ENCODE measurements at places on chromosomes 1 and 21. TPM values are rescaled to one million over a fixed set of nuclear protein-coding genes. Genes with fewer than 3 reads are reported as not detected.

The GUCA2B gene
- not detected for total RNA-seq

DNA sequence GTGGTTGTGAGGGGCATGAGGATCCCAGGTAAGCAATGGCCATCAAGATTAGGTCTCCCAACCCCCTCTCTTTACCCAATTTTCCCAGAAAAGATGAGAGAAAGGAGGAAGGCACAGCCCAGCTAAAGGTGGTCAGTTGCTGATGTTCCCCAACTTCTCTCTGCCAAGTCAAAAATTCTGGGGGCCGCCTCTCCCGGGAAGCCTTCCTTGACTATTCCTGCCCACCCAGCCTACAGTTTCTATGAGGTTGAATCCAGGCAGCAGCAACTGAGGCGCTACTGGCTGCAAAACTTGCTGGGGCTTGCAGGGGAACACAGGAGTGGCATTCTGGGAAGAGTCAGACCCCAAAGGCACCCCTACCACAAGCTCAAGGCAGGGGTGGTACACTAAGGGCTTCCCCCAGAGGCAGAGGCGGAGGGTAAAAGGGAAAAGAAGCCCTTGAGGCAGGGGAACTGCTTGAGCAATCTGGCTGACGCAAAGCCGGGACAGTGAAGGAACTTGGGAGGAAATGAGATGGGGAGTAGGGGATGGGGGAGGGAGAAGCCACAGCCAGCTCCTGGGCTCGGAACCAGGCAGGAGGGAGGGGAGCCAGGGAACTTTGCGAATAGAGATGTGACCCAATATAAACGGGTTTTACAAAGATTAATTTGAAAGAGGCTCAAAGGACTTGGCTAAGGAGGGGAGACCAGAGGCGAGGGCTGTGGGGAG, 31.2 kb downstream of the SDC3 start:
- DNase-seq = peak; percentile 77

DNA sequence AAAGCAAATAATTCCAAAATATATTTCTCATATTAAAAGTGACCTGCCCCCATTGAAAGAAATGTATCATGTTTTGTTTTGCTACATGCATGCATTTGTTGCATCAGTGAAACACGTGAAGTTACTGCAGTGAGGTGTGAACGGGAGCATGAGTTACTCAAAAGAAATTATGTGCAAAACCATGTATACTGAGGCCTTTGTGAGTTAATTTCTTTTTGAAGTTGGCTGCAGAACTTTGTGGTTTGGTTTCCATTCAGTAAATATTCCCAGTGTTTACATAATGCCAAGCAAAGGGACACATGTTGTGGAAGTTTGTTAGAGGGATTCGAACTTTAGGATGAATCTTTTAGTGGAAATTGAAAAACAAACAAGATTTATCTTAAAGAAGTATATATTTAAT, 619.4 kb upstream of the ADAMTS5 start:
- DNase-seq = no peak

The CLCA1 gene
- total RNA-seq = not detected

GRCh38 chr1:198648592-198648991, 9.8 kb downstream of the PTPRC start:
- DNase-seq = no peak

The ACKR1 gene
- total RNA-seq = 0.41 TPM

- DNase-seq = no peak
These were observed 59.1 kb downstream of the CAPN2 start for GRCh38 chr1:223771469-223771813.

- DNase-seq = no peak
These were observed 2.1 kb upstream of the MACO1 start for GRCh38 chr1:25428475-25429166.

- no peak for DNase-seq
These were observed 32.3 kb downstream of the RAB3GAP2 start for GRCh38 chr1:220239966-220240365.

The SPRR5 gene
- not detected for total RNA-seq

The KIRREL1 gene
- total RNA-seq = 13.5 TPM

- no peak for DNase-seq
These were observed 9.8 kb downstream of the MX2 start for GRCh38 chr21:41371685-41372030.

The PLA2G5 gene
- total RNA-seq = 0.41 TPM

The FAM177B gene
- not detected for total RNA-seq

DNA sequence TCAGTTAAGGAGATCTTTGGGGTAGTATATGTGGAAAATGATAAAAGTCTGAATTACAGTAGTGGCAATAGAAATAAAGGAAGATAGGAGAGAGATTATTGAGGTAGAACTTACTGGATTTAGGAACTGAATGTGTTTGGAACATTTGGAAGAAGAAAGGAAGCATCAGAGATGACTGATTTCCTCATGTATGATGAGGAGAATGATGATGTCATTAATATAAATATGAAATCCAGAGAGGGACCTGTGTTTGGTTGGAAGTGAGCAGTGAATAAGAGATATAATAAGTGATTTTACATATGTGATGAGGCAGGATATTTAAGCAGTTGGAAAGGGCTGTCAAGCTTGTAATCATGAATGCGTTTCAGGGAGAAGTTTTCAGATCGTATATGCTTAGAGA, 86.3 kb downstream of the SYT14 start:
- no peak for DNase-seq

DNA sequence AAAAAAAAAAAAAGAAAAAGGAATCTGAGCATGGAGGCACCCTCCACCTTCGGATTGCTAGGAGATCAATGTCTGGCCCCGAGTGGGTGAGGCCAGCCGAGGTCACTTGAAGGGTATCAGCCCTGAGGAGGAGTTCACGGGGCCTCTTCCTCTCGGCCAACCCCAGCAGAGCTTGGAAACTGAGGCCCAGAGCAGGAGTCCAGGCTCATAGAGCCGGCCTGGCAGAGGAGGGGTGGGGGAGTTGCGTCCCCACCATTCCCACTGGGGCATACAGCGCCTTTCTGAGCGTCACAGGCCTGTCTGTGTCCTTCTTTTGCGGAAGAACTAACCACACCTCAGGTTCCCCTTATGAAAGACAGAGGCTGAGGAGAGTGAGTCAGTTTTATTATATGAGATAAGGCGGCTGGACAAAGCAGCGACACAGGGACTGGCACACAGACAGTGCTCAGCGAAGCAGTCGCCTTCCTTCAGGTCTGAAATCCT, 17.1 kb upstream of the EPHA2 start:
- no peak for DNase-seq

GRCh38 chr1:40039245-40039756, 1.2 kb upstream of the CAP1 start:
- no peak for DNase-seq

The SMIM34 gene
- total RNA-seq = not detected

DNA sequence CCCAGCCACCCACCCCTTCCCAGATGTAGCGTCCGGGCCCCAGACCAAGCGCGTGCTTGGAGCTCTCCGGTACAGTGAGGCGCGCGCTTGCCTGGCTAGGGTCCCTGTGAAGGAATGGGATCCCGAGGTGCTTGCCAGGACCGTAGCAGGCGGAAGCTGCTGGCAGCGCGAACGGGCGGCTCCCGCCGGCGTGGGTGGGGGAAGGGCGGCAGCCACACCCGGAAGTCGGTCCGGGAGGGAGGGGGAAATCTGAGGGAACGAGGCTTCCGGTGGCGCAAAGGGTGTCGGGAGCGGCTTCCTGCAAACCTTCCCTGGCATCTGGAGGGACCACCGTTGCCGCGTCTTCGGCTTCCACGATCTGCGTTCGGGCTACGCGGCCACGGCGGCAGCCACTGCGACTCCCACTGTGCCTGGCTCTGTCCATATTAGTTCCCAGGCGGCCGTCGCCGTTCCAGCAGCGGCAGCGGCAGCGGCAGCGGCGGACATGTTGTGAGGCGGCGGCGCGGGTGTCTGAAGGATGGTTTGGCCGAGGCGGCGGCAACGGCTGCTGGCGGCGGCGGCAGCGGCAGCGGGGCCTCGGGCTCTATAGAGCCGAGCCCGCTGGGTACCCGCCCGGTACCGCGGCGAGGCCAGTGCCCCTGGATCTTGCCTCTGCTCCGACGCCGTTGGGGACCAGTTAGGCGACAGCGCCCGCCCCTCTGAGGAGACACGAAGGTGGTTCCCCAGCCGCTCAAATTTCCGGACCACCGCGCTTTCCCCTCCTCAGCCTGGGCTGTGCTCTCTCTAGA, at the start of gene DR1:
TSS of gene DR1 (plus strand) at position 275 of the 788 bp plus-strand sequence. CDS start 739 bp downstream, outside the sequence.
- peak; percentile 94 for DNase-seq

The RO60 gene
- total RNA-seq = 349 TPM

- no peak for DNase-seq
These were observed 92.5 kb downstream of the CDC42BPA start for GRCh38 chr1:227225715-227226346.

DNA sequence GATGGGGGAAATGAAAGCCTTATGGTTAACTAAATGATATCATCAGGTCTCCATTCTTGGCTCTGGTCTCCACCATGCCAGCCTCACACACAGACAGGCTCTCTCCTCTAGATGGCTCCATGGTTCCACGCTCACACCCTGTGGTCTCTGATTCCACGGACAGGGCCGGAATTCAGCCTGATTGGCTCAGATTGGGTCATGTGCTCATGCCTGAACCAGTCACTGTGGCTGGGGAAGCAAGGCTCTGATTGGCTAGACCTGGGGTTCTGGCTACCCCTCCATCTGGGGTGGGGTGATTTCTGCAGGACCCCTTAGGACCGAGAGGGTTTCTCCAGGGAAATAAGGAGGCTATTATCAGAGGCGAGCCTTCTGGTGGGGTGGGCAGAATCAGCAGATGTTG, 277.0 kb downstream of the PTPRU start:
- DNase-seq = no peak

The GOLT1A gene
- total RNA-seq = 0.41 TPM

- no peak for DNase-seq
These were observed 34.4 kb downstream of the CAPZB start for GRCh38 chr1:19450811-19451515.

- DNase-seq = no peak
These were observed 197.6 kb upstream of the DMRTA2 start for GRCh38 chr1:50620680-50621329.

GRCh38 chr1:21761052-21761451, 21.9 kb downstream of the USP48 start:
- DNase-seq = no peak

DNA sequence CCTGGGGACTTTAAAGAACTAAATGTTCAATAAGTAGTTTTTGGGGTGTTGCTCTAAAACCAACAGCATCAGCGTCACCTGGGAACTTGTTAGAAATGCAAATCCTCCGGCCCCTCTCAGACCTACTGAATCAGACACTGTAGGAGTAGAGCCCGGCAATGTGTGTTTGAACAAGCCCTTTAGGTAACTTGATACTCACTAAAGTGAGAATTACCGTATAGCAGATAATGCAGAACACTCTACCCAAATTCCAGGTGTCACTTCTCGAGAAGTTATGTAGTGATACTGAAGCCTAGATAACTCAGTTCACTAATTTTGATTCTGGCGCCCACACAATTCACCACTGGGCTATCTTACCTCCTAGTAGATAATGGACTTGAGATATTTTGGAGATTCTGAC, 3.7 kb upstream of the DPT start:
- DNase-seq = no peak

- no peak for DNase-seq
These were observed 58.1 kb downstream of the SSBP3 start for GRCh38 chr1:54347955-54348699.

The C1orf56 gene
- 2.0 TPM for total RNA-seq

The GRIK1 gene
- 4.1 TPM for total RNA-seq

DNA sequence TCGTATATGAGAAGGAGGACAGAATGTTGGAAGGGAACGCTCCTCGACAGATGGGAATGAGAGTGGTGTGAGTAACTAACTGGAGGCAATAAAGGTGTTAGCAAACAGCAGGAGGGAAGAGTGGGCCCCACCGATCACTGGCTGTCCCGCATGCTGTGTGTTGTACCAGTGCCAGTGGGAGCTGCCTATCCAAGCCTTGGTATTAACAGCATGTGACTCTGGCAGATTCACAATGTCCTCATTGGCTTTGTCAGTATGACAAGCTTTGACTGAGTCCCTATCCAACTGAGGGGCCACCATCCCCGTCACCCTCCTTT, 188.3 kb downstream of the NRIP1 start:
- no peak for DNase-seq

DNA sequence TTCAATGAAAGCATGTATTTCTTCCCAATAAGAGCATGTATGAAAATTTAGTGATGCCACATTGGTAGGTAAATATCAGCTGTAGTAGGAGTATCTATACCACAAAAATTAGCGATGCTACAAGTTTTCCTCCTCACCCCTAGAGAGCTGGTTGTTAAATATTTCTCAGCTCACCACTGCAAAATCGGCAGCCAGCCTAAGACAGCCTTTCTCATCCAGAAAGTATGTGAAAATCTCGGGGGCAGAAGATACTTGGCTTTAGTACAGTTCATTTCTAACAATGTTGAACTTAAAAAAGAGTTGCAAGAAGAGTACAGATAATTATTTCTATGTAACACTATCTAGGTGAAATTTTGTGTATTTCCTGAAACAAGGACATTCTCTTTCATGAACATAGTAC, 235.4 kb downstream of the TPR start:
- no peak for DNase-seq

DNA sequence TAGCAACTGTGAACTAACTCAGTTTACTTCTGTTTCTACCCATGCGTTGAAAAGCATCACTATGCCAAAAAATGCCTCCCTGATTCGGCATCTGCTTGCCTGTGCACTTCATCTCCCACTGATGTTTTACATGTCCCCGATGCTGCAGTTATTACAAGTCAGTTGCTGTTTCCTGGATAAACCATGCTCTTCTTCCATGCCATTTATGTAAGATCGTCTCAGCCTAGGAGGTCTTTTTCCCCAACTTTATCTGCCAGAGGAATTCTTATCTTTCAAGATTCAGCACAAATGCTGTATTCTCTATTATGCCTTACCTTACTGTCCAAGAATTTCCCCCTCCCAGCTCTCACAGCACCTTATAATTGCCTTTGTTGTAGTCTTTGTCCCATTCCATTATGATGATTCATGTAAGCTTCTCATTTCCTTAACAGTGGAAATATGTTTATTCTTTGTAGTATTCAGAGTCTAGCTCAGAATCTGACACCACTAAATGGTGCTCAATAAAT, 30.0 kb downstream of the PRKACB start:
- DNase-seq = no peak

GRCh38 chr1:87786861-87787545, 458.3 kb downstream of the LMO4 start:
- DNase-seq = no peak

GRCh38 chr1:4771267-4771666, 116.9 kb downstream of the AJAP1 start:
- DNase-seq = no peak

DNA sequence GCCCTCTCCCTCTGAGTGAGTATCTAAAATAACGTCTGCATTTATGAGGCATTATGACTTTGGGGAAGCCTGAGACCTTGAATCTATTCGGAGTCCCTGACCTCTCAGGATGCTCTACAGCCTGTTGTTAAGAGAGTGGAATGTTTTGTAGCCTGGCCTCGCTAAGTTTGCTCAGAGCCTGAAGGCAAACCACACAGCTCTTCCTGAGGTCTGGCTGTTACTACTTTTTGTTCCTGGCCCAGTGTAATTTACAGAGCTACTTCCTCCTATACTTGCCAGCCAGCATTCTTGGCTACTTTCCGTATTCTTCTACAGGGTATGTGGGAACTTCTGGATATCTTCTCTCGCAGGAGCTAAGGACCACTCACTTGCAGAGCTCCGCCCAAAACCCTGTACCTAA, 3.6 kb upstream of the ZMYM4 start:
- no peak for DNase-seq
